Mucosa of gallbladder (tissue), 1 donor: ENCODE measurements at places on chromosomes 1 and 21. TPM values are rescaled to one million over a fixed set of nuclear protein-coding genes. Genes with fewer than 3 reads are reported as not detected.

DNA sequence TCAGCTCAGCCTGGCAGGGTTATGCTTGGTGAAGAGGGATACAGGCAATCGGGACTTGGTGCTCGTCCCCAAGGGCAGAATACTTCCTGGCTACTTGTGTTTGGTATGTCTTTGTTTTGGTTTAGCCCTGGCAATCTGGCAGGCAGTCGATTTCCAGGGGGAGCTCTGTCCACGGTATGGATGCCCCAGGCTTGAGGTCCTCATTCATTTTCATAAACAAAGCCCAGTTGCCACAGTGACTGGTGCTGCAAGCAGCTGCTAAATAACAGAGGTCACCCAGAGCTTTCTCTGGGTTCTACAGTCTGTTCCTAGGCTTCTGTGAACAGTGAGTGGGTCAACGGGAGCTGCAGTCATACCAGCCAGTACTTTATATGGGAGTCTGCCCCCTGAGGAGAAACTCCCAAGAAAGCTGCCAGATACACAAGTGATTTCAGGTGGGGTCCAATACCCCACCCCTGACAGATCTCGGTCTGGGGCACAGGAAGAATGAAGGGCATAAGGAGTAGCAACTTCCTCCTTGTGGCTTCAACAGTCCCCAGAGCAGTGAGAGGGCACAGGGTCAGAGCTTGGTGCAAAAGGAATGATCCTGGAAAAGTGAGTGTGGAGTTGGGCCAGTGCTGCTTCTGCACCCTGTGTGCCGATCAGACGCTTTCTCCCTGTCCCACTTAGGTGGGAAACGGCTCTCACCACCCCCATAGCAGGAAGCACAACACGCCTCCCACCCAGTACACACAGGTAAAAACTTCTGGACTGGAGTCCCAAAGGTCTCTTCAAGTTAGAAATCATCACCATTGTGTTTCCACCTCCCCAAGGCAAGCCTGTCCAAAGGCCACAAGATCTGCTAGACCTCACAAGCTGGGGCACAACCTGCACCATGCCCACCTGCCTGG is 55.5 kb downstream of the TGFBR3 start:
- peak; percentile 64 for DNase-seq

GRCh38 chr1:115426956-115427355 is 88.9 kb upstream of the NGF start:
- no peak for DNase-seq

- DNase-seq: peak; percentile 30
These were observed 19.5 kb downstream of the STK40 start for GRCh38 chr1:36366091-36366661.

GRCh38 chr21:31449921-31450535 is 106.0 kb upstream of the TIAM1 start:
- no peak for DNase-seq

The VAV3 gene
- 2.4 TPM for total RNA-seq

The BOLA1 gene
- 22.8 TPM for total RNA-seq

GRCh38 chr1:107776900-107777663 is 187.9 kb downstream of the VAV3 start:
- DNase-seq: no peak

The MFSD2A gene
- total RNA-seq: 3.3 TPM

The AMY2A gene
- total RNA-seq: 0.98 TPM

The CAMTA1 gene
- 67.9 TPM for total RNA-seq

GRCh38 chr1:25748531-25749205 is 51.3 kb upstream of the SELENON start:
- no peak for DNase-seq

The CELA2A gene
- total RNA-seq: 1.8 TPM

- peak; percentile 52 for DNase-seq
These were observed 60.1 kb downstream of the F3 start for GRCh38 chr1:94481473-94481933.

DNA sequence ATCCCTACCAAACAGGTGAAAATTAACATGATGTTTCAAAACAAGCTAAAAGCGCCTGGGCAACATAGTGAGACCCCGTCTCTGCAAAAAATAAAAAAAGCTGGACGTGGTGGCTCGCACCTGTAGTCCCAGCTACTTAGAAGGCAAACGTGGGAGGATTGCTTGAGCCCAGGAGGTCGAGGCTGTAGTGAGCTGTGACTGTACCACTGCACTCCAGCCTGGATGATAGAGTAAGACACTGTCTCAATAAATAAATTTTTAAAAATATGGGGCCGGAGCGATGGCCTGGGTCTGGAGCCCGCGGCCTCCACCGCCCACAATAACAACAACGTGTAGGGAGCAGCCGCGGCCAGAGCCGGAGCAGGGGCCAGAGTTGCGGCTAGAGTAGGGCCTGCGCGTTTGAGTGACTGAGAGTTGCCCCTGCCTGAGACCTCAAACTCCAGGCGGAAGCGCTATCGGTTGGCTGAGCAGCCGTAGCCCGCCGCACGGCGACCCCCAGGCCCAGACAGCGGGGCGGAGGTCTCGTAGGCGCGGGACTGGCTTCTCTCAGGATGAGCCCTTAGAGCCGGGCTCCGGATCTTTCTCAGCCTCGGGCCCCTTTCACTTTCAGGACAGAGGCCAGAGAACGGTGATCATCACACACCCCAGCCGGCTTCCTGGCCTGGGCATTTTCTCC is 41.4 kb downstream of the ZMYM1 start:
- DNase-seq: peak; percentile 10

GRCh38 chr1:202989879-202990278 is 17.3 kb upstream of the TMEM183A start:
- DNase-seq: no peak

- DNase-seq: no peak
These were observed 42.1 kb downstream of the MYOM3 start for GRCh38 chr1:24069817-24070216.

GRCh38 chr21:17730782-17731181 is 88.4 kb downstream of the C21orf91 start:
- no peak for DNase-seq

The CLDN19 gene
- total RNA-seq: 0.06 TPM
